ENCODE measurements at places on chromosomes 5 and 9.
A peak's percentile ranks its signal among the peaks of the same experiment; 100 is the strongest.

DNA sequence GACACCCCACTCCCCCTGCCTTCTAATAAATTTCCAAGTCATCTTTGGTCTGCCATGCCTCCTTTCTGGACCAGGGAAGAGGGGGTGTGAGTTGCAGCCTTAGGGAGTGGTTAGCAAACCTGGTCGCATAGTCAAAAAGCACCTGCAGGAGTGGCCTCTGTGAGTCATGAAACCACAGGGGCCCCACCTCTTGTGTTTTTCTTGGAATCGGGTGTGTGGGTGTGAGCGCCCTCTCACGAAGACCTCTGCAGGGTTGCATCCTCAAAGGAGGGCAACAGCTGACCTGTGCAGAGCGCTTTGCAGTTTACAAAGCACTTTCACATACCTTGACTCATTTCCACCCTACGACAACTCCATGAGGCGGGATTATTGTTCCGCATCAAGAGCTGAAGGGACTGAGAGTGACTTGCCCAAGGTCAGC, 36.8 kb upstream of the TEX48 start:
- DNase-seq: peak; percentile 64

GRCh38 chr5:115377468-115378217, 81.2 kb upstream of the CCDC112 start:
- DNase-seq: no peak

DNA sequence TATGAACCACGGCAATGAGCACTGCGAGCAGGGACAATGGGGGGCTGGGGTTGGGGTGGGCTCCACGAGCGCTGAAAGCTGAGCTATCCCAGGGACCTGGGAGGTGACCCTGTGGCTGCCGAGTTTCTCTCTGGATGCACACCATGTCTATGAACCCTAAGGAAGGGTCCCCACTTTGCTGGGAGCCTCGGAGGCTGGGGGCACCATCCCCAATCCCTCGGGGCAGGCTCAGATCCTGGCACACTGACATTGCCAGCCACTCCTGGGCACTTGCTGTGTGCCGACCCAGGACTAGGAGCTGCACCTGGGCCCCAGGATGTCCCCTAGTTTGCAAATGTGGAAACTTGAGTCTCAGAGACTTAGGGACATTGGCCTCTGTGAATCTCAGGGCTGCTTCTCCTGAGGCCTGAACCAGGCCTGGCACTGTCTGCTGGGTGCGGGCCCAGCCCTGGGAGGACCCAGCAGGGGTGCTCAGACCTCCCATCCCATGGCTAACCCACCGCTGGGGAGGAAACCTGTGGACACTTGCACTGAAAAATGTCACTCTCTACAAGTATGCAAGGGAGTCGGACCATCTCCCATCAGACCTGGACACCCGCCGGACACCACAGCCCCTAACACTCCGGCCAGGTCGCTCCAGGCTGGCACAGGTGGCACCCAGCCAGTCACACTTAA, 13.0 kb upstream of the CAMSAP1 start:
- no peak for DNase-seq

DNA sequence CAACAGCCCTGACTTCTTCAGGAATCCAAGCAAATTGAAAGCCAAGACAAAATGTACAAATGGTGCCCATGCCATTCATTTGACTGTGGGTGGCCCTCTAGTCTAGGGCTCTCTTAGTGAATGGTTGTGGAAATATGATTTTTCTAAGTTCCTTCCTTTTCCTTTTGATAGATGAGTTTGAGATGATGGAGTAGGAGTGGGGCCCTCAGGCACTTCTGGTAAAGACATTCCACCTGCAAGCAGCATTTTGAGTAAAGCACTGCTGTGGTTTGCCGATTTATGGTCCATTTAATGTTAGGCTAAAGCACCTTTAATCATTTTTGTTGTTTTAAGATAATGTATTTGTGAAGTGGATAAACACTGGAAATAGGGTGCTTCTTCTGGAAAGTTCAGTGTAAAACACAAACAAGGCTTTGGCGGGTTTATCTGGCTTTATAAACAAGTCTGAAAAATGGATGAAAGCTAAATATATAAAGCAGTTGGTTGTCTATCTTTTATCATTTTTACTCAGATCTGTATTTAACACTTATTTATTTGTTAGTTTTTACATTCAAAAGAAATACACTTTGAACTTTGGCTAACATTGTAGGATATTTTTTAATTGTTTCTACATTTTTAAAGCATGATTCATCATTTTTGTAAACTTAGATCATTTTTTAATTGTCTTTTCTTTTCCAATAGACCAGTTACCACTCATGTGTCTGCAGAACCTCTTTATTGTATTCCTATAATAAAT, 213.5 kb downstream of the PJA2 start:
- DNase-seq: no peak

DNA sequence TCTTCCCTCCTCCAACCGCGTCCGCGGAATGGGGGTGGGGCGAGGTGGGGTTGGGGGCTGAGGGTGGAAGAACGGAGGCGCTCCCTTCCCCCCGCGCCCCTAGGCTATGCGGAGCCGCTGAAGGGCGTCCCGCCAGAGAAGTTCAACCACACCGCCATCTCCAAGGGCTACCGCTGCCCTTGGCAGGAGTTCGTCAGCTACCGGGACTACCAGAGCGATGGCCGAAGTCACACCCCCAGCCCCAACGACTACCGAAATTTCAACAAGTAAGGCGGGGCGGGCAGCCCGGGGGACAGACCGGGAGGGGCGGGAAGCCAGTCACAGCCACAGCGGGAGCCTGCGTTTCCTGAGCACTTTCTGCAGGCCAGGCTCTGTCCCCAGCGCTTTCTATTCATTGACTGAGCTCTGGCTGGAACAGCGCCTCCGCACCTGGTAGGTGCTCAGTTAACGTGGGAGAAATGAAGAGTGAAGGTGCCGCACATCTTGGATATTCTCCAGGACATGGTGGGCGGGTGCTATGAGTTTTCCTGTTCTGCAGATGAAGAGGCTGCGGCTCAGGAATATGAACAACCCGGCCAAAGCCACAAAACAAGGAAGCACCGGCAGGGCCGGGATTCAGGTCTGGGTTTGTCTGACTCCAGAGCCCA, 11.3 kb downstream of the MYOZ3 start:
- peak; percentile 40 for DNase-seq

DNA sequence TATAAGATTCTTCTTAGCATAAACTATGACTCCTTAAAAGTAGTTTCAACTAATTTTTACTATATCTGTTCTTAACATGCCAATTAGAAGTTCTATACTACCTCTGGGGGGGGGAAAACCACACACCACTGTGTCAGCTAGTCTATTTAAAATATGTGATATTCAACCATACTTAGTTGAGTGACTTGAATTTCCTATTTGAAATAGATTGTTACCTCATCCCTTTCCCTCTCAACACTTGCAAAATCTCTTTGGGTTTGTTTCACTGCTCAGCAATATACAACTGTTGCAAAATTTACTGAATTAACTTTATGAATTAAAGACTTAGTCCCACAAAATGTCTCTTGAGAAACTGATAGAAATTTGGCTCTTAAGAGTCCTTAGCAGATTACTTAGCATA, 151.1 kb upstream of the POU5F2 start:
- DNase-seq: no peak

DNA sequence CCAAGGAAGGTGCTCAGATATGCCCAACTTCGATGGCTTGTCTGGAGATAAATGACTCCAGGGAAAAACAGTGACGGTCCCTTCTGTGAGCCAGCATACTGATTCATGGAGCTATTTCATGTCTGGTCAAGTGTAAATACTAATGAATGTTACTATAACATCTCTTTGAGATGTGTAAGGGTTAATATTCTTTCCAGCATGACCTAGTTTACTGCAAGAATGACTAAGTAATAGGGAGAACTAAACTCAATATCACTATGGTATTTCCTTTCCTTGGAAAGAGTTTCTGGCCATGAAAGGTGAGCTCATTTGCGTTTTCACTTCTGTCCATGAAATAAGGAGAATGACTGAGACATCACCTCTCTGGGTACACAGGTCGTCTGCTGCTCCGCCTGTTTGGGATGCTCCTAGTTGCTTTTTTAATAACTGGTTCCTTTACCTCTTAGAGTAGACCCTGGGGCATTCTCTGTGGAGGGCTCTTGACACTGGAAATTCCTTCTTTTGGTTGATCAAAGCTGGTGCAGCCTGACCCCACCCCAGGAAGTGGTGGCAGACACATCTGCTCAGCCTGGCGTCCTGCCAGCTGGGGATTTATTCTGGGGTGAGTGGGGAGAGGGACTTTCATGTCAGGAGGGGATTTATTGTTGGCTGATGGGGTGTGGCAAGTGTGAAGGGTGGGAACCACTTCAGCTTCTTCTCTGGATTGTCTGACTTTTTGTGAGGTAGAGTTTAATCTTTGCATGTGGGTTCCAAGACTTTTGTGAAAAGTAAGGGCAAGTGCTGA, 250.0 kb upstream of the MPDZ start:
- no peak for DNase-seq

GRCh38 chr9:131585375-131585774, 40.1 kb downstream of the PRRT1B start:
- DNase-seq: no peak

DNA sequence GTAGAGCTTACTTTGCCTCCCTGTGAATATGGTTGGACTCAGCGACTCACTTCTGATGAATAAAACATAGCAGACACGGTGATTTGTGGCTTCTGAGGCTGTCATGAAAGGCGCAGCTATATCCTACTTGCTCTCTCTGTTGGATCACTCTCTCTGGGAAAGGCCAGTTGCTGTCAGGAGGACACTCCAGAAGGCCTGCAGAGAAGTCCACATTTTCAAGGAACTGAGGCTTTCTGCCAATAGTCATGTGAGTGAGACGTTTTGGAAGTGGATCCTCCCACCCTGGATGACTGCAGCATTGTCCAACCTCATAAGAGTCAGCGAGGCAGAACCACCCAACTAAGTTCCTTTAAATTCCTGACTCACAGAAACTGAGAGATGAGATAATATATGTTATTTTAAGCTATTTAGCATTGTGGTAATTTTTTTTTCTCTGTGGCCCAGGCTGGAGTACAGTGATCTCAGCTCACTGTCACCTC, 156.0 kb upstream of the MAST4 start:
- peak; percentile 22 for DNase-seq

- DNase-seq: no peak
These were observed 5.4 kb upstream of the ANXA1 start for GRCh38 chr9:73146111-73146815.

DNA sequence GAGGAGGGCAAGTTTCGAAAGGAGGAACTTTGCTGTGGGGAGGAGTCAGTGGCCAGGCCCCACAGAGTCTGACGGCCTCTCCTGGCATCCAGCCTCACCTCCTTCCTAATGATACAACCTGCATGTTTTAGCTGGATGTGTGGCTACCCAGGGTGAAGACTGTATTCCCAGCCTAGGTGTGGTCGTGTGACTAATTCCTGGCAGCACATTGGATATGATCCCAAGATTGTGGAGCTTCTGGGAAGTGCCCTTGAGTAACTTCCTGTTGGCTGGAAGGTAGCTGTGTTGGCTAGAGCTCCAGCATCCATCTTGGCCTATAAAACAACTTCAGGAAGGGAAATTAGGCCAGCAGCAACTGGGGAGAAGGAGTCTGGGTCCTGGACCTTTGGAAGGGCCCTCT, 19.0 kb upstream of the LPCAT1 start:
- DNase-seq: peak; percentile 50

DNA sequence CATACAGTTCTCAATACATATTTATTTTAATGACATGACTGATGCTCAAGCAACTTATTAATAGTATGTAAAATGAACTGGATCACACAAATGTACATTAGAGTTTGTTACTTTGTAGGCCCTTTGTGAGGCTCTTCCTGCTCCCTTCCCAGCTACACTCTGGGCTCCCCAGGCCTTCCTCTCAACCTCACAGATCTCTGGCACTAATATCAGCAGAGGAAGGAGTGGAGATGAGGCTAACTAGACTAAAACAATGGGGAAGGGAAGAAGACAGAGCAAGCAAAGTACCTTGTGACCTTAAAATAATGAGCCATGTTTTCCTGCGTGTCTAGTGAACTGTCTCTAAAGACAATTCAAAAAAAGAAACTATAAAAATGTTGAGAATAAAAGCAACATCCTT, 30.3 kb upstream of the TEK start:
- no peak for DNase-seq

DNA sequence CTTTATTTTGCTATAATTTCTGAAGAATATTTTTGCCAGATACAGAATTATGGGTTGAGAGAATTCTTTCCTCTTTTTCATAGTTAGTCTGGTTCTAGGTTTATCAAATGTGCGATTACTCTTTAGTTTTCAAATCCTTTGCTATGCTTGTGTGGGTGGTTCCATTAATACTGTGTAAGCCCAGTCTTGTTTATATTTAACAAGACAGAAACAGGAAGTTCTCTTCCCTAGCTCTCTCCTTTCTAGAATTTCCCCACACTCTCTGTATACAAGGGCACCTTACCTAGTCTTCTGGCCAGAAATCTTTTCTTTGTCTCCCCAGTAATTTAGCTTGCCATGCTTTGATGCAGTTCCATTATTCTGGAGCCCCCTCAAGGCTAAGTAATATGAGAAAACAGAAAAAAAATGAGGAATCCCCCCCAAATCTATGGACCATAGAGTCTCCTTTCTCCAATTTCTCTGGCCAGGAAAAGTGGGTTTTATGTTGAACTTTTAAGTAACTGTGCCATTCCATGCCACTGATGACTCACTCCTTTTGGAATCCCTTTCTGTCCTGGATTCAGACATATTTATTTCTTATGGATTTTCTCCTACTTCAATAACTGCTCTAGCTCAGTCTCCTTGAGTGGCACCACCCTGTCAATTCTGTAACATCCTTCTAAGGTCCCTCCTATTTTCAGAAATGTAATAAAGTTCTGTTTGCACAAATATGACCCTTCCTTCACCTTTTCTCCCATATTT, 1714.1 kb downstream of the EFNA5 start:
- no peak for DNase-seq

DNA sequence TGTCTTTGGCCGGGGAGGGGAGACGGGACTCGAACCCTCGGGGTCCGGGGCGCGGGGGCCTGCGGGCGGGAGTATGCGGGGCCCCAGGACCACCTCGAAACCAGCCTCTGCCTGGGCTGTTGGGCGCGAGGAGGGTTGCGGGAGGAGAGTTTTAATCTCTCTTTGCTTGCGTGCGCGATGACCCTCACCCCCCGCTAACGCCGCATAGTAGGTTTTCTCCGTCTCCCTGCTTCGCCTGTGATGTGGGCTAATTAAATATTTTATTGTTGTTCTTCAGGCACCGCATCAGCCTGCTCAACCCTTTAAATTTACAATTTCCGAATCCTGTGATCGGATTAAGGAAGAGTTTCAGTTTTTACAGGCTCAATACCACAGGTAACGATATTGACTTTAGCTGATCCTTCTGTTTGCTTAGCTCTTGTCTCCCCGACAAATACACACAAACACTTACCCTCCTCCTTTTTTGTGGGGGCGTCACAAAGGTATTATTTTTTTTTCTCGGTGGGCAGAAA, 1.7 kb downstream of the TLE4 start:
- no peak for DNase-seq

- no peak for DNase-seq
These were observed 12.2 kb upstream of the PJA2 start for GRCh38 chr5:109421956-109422355.

Data from mucosa of descending colon (tissue), 3 donors.